Hepatocyte (in vitro differentiated cells): ENCODE measurements at places on chromosomes 4 and X.

- no peak for DNase-seq
These were observed 51.3 kb downstream of the SMAD1 start for GRCh38 chr4:145533001-145533400.

- no peak for DNase-seq
These were observed 78.9 kb downstream of the NDST3 start for GRCh38 chr4:118113220-118113619.

- DNase-seq, result no peak
These were observed 3.3 kb downstream of the TMEM185A start for GRCh38 chrX:149628280-149628679.

DNA sequence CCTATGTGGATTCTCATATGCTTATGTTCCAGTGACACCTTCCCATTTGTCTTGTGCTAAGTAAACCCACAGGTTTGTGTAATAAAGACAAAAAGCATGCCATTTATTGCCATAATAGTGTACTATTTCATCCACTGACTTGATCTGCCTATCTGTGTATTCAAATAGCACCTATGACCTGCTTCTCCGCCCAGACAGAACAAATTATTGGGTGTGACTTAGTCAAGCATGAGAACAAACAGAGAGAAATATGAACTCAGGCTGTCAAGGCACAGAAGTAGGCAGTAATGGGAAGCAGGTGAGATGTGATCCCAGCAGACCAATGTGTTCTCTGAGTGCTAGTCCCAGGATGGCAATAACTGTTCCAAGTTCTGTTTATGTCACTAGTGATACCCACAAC lies 25.4 kb downstream of the ELOVL6 start:
- peak; percentile 34 for DNase-seq

GRCh38 chr4:16707874-16708273 lies 190.6 kb downstream of the LDB2 start:
- DNase-seq, result no peak

DNA sequence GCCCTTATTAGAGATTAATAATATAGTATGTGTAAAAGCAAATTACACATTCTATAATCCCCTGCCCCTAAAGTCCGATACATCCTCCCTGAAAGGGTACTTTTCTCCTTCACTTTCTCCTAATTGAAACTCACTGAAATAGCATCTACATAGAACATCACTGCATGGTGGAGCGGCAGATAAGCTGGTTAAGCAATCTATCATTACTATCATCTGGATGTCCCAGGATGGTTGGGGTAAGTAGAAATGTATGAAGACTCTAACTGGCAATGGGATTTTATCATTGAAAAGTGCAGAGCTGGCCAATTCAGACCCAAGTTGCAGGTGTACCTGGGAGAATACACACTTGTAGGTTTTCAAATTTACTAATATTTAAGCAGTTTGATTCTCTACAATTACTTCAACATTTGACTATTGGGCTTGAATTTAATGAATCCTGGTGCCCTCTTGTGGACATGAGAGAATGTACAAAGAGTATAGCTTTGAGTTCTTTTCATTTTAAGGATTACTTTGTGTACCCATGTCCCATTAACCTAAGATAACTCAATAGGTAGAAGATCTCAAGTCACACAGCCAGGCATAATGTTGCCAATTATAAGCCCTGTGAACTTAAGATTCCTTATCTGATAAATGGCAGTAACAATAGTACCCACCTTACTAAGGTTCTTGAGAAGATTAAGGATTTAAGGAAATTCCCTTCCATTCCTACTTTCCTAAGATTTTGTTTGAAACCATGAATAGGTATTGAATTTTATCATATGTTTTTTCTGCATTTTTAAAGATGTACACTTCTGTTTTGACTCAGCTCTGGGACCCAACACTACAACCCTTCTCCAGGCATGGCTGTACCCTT lies 69.8 kb downstream of the SHROOM3 start:
- DNase-seq, result peak; percentile 62

- no peak for DNase-seq
These were observed 7.7 kb upstream of the STX18 start for GRCh38 chr4:4549534-4549933.

DNA sequence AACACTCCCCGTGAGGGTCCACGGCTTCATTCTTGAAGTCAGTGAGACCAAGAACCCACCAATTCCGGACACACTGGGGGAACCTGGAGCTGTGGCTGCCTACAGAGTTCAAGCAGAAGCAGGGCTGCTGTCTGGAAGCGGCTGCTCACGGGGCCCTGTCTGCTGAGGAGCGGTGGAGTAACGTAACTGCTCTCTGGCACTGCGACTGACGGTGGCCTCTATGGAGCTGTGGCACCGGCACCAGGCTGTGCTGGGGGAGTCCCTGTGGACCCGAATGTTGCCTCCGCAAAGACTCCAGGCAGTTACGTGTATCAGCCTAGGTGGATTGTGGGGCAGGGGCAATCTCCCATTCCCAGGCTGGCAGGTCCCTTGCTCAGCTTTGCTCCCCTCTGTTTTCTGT lies 703.3 kb upstream of the FRG1 start:
- no peak for DNase-seq

GRCh38 chrX:15860921-15861320 lies 6.3 kb upstream of the AP1S2 start:
- no peak for DNase-seq

DNA sequence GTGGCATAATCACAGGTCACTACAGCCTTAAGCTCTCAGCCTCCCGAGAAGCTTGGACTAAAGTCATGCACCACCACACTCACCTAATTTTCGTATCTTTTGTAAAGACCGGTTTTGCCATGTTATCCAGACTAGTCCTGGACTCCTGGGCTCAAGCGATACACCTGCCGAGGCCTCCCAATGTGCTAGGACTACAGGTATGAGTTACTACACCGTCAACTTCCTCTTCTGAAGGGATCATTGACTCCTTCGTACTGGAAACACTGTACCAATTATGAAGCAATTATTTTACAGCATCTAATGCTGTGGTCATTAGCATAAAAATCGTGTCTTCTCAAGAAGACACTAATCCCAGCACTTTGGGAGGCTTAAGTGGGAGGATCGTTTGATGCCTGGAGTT lies 35.2 kb downstream of the PDS5A start:
- DNase-seq, result no peak

DNA sequence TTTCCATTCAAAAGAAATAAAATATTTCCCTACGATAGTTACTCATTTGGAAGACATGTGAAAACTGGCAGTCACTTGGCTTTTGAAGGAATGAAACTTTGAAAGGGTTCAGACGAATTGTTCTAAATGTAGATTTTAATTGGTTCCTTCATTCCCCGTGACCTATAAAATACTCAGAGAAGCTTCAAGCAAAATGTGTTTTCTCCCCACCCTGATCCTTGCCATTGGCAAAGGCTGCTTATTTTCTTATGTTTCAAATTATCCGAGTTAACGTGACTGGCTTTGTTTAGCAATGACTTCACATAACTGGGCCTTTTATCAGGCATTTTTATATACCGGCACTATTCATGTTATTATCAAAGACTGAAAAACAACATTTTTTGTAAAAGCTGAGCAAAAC lies 204.1 kb upstream of the NEIL3 start:
- no peak for DNase-seq

- no peak for DNase-seq
These were observed 15.8 kb upstream of the GRSF1 start for GRCh38 chr4:70855464-70855863.

DNA sequence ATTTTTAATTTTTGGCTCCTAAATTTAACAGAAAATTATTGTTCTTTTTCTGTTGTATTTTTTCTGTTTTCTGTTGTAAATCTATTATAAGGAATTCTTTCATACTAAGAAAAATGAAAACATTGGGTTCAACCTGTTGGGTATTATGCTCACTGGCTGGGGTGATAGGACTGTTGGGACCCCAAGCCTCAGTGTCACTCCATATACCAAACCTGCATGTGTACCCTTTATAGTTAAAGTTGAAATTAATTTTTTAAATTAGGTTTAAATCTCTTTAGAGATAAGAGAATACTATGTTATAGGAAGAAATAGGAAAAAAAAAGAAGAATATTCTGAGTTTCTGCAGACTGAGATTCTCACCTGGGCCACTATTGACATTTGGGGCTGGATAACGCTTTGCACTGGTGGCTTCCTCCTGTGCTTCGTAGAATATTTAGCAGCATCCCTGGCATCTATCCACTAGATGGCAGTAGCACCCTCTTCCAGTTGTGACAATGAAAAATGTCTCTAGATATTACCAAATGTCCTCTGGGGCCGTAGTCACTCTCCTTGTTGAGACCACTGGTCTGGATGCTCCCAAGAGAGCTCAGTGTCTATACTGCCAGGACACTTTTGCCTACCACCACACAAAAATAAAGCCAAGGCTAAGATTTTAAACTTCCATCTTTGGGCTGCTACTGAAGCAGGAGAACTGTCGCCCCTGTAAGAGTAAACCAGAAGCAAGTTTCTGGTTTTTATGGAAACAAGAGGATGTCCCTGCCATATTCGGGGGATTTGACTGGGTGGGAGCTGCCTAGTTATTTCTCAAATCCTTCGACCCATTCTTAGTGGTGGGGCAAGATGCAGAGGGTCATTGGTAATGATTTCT lies 22.4 kb upstream of the CLTRN start:
- peak; percentile 84 for DNase-seq

GRCh38 chr4:5955856-5956255 lies 62.4 kb downstream of the C4orf50 start:
- DNase-seq, result no peak

DNA sequence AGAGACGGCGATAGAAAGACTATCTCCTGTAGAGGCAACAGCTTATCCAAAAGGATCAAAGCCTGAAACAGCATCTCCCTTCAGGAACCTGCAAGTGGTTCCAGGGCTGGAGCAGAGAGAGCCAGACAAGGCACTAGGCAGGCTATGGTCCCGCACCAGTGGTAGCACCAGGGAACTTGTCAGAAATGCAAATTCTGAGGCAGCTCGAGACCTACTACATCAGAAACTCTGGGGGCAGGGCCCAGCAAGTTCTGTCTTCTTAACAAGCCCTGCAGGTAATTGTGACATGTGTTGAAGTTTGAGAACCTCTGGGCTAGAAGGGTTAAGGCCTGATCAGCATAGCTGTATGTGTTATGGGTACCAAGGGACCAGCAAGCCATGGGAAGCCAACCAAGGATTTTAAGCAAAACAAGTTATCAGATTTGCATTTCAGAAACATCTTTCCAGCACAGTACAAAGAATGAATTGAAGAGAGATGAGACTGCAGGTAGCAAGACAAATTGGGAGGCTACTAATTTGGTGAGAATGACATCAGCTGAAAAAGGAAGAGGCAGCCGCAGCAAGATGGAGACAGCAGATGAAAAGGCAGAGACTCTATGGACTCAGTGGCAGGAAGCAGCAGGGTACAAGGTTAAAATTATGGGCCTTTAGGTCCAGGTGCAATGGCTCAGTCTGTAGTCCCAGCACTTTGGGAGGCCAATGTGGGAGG lies 139.7 kb downstream of the TSPAN5 start:
- no peak for DNase-seq

- DNase-seq, result no peak
These were observed 5.6 kb downstream of the PPARGC1A start for GRCh38 chr4:23884261-23884660.

DNA sequence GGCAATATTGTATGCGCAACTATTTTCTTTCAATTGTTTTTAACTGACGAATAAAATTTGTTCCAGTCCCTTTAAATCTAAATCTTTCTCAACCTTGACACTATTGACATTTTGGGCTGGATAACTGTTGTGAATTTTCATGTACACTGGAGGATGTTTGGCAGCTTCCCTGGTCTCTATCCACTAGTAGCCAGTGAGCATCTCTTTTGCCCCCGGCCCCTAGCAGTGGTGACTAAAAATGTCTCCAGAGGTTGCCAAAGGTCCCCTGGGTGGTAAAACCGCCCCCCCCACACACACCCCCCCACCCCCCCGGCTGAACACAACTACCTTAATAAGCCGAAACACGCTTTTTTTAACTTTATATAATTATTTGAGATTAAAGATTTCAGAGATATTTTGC lies 514 bp downstream of the FANCB start:
- no peak for DNase-seq

DNA sequence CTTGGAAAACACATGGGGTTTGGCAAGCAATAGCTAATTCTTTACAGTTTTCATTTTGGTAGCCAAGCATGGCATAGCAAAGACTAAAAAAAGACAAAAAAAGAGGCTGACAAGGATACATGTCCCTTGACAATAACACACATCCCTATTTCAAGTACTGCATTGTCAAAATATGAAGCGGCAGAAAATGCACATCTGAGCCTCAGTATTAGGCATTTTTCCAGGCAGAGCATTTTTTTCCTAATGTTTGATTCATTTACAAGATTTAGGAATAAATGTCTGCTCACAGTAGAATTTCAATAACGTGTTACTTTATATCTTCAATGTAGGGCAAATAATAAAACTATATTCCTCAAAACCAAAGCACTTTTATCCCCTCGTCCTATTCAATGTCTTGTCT lies 216.3 kb upstream of the PCDH18 start:
- DNase-seq, result no peak

DNA sequence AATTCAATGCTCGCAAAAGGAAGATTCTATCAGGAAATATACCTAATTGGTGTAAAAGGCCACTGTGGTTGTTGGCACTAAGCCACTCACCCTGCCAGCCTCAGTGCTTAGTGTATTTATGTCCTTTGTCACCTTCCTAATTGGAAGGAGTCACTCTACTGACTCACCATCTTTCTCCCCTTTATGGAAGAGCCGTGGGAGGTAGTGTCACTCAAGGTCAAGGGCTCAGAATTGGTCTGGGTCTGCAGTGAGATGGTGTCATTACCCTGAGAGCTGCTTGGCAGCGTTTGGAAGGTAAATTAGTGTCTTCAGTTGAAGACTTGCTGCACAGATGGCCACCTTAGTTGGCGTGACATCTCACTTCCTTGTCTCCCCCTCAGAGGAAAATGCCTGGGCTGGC lies 41.7 kb upstream of the CDKN2AIP start:
- DNase-seq, result no peak

- DNase-seq, result no peak
These were observed 8.1 kb upstream of the TBC1D1 start for GRCh38 chr4:37882665-37883296.

DNA sequence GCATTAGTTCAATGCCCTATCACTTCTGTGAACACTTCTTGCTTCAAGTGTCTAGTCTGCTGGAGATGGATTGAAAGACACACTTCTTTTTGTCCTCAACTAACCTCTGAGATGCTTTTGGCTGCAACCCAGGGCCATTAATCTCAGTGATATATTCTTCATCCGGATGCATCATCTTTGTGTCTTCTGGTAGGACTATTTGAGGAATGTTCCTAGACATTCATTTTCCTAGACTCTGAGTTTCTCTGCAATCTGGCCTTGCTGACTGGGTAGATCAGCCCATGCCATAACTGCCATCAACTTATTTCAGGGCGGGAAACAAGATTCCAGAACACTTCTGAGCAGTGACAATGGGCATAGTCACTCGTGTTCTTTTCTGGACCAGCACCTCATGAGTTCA lies 329.4 kb downstream of the PDGFC start:
- DNase-seq, result no peak

DNA sequence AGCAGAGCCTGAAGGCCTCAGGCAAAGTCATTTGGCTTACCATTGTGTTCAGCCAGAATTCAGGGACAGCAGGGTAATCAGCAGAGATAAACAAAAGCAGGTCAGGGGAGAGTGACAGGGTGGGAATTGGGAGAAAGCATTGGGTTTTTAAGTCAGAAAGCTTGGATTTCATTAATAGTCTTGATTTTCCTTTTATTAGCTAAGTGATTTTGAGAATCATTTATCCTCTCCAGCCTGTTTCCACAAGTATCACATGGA lies 410.1 kb downstream of the HNRNPD start:
- DNase-seq, result no peak
